ENCODE measurements at places on chromosomes 13 and 19.

- no peak for DNase-seq
Observed at GRCh38 chr13:29508876-29509252, 86.6 kb downstream of the SLC7A1 start.

GRCh38 chr19:48308631-48309586 lies 16.4 kb upstream of the EMP3 start:
- DNase-seq = no peak

GRCh38 chr13:28707629-28708427 lies 10.9 kb downstream of the SLC46A3 start:
- DNase-seq = no peak

- no peak for DNase-seq
Observed at GRCh38 chr13:26280822-26281221, 26.9 kb downstream of the CDK8 start.

- no peak for DNase-seq
Observed at GRCh38 chr19:31049431-31049830, 299.8 kb downstream of the TSHZ3 start.

DNA sequence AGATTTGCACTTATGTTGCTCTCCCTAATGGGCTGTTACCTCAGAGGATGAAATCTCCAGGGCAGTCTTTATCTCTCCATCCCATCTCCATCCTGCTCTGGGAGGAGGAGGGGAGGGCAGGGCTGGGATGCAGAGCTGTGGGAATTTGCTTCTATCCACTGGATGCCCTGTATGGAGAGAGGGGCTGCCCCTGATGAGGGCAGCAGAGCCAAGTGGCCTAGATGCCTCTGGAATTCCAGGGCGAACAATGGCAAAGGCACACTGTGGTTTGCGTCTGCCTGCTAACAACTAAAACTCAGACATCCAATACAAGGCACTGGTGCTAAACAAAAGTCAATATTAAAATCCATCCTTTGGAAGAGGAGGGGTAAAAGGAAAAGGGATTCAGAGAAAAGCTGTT lies 165.1 kb downstream of the COG6 start:
- DNase-seq = no peak

Data from NCI-H510A (cell line).